CD4-positive, alpha-beta memory T cell (primary cell): ENCODE measurements at places on chromosomes 4 and X.

DNA sequence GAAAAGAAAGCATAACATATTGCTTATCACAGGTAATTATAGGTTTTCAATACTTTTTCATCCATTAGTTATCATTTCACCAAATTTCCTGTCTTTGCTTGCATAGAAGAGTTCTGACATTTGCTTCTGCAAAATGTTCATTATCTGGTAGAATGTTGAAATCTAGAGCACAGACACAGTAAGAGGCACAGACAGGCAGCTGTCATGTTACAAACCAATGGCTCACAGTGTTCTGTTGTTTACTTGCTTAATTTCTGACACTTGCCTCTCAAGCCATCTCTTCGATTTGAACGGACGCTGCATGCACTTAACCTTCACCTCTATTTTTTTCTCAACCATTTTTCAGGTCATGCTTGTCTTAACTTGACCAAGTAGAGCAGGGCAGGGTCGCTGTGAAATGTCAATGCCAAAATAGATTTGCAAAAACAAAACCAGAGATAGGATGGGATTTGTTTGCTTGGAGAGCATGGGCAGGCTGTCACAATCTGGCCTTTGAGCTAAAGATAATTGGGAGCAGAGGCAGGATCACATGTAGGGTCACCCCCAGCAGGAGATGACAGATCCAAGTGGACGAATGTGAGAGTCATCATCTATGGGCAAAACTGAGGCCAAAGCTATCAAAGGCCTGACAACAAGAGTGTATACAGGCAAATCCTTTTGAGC lies 292.3 kb downstream of the SMARCA1 start:
- H3K4me3 ChIP-seq = no peak overlapping the region
- H3K27ac ChIP-seq = no peak overlapping the region
- no peaks in the 10 kb centered on the region for H3K36me3 ChIP-seq

DNA sequence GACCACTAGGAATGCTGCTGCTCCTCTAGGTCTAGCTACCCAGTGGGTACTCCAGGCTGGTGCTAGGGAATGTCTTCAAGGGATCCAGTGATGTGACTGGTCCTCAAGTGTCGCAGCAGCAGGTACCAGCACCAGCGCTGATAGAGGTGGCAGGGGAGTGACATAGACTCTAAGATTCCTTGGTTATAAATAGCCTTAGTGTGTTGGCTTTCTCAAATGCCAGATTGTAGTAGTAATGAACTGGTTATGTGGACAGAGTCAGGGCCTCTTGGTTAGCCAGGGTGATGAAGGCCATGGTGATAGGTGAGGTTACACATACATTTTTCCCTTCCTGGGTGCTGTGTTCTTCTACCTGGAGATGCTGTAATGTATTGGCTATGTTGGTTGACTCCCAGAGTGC lies 38.3 kb downstream of the DCLK2 start:
- no peak overlapping the region for H3K27ac ChIP-seq
- H3K36me3 ChIP-seq = no peaks in the 10 kb centered on the region
- no peaks in the 10 kb centered on the region for H3K27me3 ChIP-seq
- DNase-seq = no peak
- H3K4me1 ChIP-seq = no peaks in the 10 kb centered on the region

DNA sequence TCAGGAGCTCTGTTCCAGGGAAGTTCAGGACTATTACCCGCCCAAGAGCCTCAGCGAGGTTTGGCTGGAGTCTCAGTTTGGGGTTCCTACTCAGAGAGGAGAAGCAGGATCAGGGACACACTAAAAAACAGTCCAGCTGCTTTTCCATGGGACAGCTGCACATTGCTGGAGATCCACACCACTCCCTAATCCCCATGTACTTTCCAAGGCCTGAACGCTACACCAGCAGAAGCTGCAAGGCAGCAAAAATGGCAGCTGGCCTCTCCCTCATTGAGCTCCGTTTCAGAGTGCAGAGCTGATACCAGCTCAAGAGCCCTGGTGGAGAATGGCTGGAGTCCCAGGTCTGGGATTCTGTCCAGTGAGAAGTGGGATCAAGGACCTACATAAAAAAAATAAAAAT lies 551.2 kb upstream of the PABPC5 start:
- no peaks in the 10 kb centered on the region for H3K36me3 ChIP-seq
- H3K4me1 ChIP-seq = no peaks in the 10 kb centered on the region
- DNase-seq = no peak
- no peak overlapping the region for H3K4me3 ChIP-seq
- H3K27ac ChIP-seq = no peak overlapping the region

GRCh38 chr4:144547678-144548298 lies 98.2 kb upstream of the HHIP start:
- H3K4me3 ChIP-seq = no peak overlapping the region
- no peak overlapping the region for H3K27ac ChIP-seq
- H3K27me3 ChIP-seq = no peaks in the 10 kb centered on the region
- DNase-seq = no peak
- H3K36me3 ChIP-seq = no peaks in the 10 kb centered on the region
- H3K4me1 ChIP-seq = no peaks in the 10 kb centered on the region

DNA sequence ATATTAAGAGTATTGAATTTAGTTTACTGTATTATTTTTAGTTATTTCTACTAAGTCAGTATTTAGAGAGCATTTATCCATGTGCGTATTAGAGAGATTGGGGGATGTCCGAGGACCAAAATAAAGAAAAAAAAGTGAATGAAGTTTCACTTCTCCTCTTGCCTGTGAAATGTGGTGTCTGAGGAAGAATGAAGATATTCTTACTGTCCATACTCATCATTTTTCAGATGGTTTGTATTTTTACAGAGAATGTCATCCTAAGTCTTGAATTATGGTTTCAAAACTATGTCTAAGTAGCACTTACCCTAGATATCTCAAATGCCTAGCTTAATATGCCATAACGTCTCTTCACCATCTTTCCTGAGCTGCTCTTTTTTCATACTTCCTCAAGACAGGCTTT lies 854.3 kb downstream of the C4orf33 start:
- H3K4me1 ChIP-seq = no peaks in the 10 kb centered on the region
- H3K36me3 ChIP-seq = no peaks in the 10 kb centered on the region
- H3K4me3 ChIP-seq = no peak overlapping the region
- H3K27me3 ChIP-seq = no peaks in the 10 kb centered on the region
- no peak for DNase-seq
- no peak overlapping the region for H3K27ac ChIP-seq

DNA sequence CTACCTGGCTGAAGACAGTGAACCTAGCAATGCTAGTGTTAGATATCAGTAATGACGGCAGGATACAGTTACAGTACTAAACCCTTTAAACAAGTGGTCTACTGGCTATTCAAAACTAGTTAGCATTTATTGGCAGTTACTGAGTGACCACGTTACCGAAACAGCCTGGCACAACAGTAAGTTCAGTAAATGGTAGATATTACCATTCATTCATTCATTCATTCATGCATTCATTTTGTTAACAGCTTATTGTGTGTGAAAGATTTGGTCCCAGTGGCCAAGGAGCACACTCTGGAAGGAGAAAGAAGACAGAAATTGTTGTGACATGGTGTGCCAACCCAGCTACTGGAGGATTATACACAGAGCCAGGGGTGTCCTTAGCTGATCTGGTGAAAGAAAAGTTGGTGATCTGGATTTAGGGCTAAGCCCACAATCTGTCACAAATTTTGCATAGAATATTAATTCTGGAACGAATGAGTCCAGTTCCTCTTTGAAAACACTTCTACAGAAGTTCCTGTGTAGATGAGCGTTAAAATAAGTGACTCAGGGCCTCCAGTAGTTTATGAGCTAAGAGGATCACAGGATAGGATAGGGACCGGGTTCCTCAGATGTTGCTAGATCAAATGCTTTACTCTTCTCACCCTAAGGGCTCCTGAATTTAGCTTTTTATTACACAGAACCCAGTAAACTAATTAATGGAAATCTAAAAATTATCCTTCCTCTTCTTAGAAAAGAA lies 179.1 kb downstream of the CBR4 start:
- peaks cover 23% of the 10 kb centered on the region for H3K27me3 ChIP-seq
- H3K27ac ChIP-seq = no peak overlapping the region
- no peak for DNase-seq
- H3K4me1 ChIP-seq = peaks cover 13% of the 10 kb centered on the region
